ENCODE measurements at places on chromosomes 6 and 20. TPM values are rescaled to one million over a fixed set of nuclear protein-coding genes. Genes with fewer than 3 reads are reported as not detected.

DNA sequence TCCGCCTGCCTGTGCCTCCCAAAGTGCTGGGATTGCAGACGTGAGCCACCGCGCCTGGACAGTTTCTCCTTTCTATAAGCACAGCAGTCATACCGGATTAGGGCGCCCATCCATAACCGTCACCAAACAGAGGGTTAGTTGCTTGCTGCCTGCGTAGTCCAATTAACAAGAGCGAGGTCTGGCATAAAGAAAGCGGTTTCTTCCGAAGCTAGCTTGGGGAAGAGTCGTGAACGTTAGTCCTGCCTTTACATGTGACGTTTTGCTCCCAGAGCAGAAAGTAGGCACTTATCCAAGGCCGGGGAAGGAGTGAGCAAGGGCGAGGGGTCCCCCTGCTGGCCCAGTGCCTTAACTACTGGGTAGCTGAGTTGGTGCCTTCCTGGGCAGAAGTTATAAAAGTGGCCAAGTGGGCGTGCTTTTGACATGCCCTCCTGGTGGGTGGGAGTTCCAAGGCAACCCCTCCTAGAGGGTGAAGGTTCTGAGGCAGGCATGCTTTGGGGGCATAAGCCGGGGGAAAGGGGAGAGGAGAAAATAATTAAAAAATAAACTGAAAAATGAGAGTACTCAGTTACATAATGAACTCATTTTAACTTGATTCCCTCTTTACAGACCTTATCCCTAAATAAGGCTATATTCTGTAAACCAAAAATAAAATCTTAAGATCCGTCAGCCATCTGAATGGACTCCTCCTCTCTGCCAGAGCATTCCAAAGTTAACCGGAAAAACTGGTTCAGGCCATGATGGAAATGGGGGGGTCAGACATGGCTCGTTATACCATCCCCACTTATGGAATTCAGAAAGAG is 88.0 kb downstream of the FAM217A start:
- no peaks in the 10 kb centered on the region for H3K4me1 ChIP-seq
- no peaks in the 10 kb centered on the region for H3K36me3 ChIP-seq
- H3K4me3 ChIP-seq, result no peak overlapping the region
- no peak overlapping the region for H3K27ac ChIP-seq
- H3K27me3 ChIP-seq, result no peaks in the 10 kb centered on the region
- no peak for DNase-seq

GRCh38 chr6:98904096-98904495 is 43.6 kb downstream of the FBXL4 start:
- no peaks in the 10 kb centered on the region for H3K4me1 ChIP-seq
- no peaks in the 10 kb centered on the region for H3K27me3 ChIP-seq
- no peak overlapping the region for H3K27ac ChIP-seq
- H3K36me3 ChIP-seq, result no peaks in the 10 kb centered on the region

DNA sequence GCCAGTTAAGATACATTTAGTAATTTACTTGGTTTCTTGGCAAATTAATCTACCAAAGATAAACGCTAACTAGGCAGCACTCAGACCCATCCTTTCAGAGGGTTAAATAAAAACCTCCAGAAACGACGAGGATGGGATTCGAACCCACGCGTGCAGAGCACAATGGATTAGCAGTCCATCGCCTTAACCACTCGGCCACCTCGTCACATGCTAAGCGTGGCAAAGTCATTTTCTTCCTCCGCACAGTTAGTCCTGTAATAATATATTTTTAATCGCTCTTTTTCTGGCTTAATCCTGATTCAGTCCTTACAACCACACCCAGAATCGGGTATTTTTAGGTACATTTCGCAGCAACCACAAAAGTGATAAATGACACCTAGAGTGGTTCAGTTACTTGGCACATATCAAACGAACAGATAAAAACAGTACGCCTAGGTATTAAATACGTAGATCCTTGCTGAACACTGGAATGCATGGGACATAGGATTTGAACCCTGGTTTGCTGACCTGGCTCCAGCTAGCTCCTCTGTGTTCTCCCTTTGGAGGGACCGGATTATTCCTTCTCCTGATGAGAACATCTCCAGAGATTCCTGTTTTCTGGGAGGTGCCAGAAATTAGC is 71.6 kb downstream of the GPX5 start:
- H3K27ac ChIP-seq, result no peak overlapping the region
- H3K4me1 ChIP-seq, result no peaks in the 10 kb centered on the region
- no peak for DNase-seq
- H3K27me3 ChIP-seq, result no peaks in the 10 kb centered on the region
- no peaks in the 10 kb centered on the region for H3K36me3 ChIP-seq

GRCh38 chr6:100923481-100924165 is 42.5 kb upstream of the ASCC3 start:
- H3K27me3 ChIP-seq, result no peaks in the 10 kb centered on the region
- no peak for DNase-seq
- no peak overlapping the region for H3K4me3 ChIP-seq
- no peak overlapping the region for H3K27ac ChIP-seq

GRCh38 chr20:62054451-62054953 is 11.2 kb downstream of the TAF4 start:
- no peaks in the 10 kb centered on the region for H3K27me3 ChIP-seq
- no peak overlapping the region for H3K4me3 ChIP-seq
- no peak for DNase-seq
- no peaks in the 10 kb centered on the region for H3K4me1 ChIP-seq

The PRR18 gene
- total RNA-seq, result 8.8 TPM

The CPNE5 gene
- total RNA-seq, result 39.1 TPM

All from GM12878 (cell line).